Mammary microvascular endothelial cell (primary cell): ENCODE measurements at places on chromosomes 11 and 22. TPM values are rescaled to one million over a fixed set of nuclear protein-coding genes. Genes with fewer than 3 reads are reported as not detected.

C22orf15 gene
- not detected in 2 replicates for total RNA-seq

LRFN4 gene
- 34.3 and 40.2 TPM in 2 replicates for total RNA-seq

GRAP2 gene
- under 0.01 TPM in 1 of 2 replicates, not detected in the other for total RNA-seq

LRRC74B gene
- total RNA-seq, result not detected in 2 replicates

ZNRF3 gene
- total RNA-seq, result 4.9 and 5.1 TPM in 2 replicates
